Mesothelial cell of epicardium (in vitro differentiated cells): ENCODE measurements at places on chromosomes 3 and 15.

GRCh38 chr3:196518966-196519717 lies 4.0 kb upstream of the SMCO1 start:
- H3K27me3 ChIP-seq = no peaks in the 10 kb centered on the region
- H3K4me1 ChIP-seq = no peaks in the 10 kb centered on the region
- no peak for DNase-seq
- no peak overlapping the region for H3K4me3 ChIP-seq
- H3K36me3 ChIP-seq = peaks cover 6% of the 10 kb centered on the region

- H3K4me1 ChIP-seq = peaks cover 36% of the 10 kb centered on the region
- no peaks in the 10 kb centered on the region for H3K27me3 ChIP-seq
- H3K4me3 ChIP-seq = no peak overlapping the region
- no peak overlapping the region for H3K27ac ChIP-seq
- H3K36me3 ChIP-seq = peaks cover 24% of the 10 kb centered on the region
- DNase-seq = no peak
Measured at GRCh38 chr3:105800320-105800719, 68.5 kb downstream of the CBLB start.

GRCh38 chr3:15575446-15575845 lies 25.9 kb downstream of the HACL1 start:
- peaks cover 28% of the 10 kb centered on the region for H3K36me3 ChIP-seq
- DNase-seq = no peak
- no peak overlapping the region for H3K27ac ChIP-seq
- no peak overlapping the region for H3K4me3 ChIP-seq
- H3K4me1 ChIP-seq = no peaks in the 10 kb centered on the region

- H3K4me1 ChIP-seq = peaks cover 20% of the 10 kb centered on the region
- no peak overlapping the region for H3K4me3 ChIP-seq
- no peak overlapping the region for H3K27ac ChIP-seq
- H3K27me3 ChIP-seq = no peaks in the 10 kb centered on the region
Measured at GRCh38 chr3:8865697-8866096, 96.3 kb upstream of the OXTR start.

GRCh38 chr15:96066852-96067495 lies 263.5 kb upstream of the NR2F2 start:
- H3K4me1 ChIP-seq = peaks cover 9% of the 10 kb centered on the region
- H3K27ac ChIP-seq = no peak overlapping the region
- no peaks in the 10 kb centered on the region for H3K27me3 ChIP-seq

GRCh38 chr3:120983321-120983665 lies 75.3 kb downstream of the STXBP5L start:
- no peak overlapping the region for H3K27ac ChIP-seq
- DNase-seq = no peak
- H3K4me3 ChIP-seq = no peak overlapping the region

- H3K4me3 ChIP-seq = no peak overlapping the region
- DNase-seq = no peak
- H3K27ac ChIP-seq = no peak overlapping the region
- H3K27me3 ChIP-seq = no peaks in the 10 kb centered on the region
Measured at GRCh38 chr15:83475551-83475950, 28.4 kb downstream of the SH3GL3 start.

DNA sequence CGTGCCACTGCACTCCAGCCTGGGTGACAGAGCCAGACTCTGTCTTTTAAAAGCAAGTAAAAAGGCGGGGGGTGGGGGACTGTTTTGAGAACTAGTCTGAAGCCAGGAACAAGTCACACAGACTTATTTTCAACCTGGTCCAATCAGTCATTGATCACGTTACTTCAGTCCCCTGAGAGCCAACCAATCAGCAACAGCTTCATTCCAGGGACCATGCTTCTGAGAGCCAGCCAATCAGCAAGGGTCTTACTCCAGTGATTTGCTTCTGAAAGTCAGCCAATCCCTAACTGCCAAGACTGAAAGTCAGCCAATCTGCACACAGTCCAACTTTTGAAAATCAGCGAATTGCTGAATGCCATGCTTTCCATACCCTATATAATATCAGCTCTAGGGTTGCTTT lies 48.6 kb upstream of the C15orf39 start:
- no peak for DNase-seq
- no peaks in the 10 kb centered on the region for H3K27me3 ChIP-seq
- H3K4me1 ChIP-seq = peaks cover 27% of the 10 kb centered on the region

DNA sequence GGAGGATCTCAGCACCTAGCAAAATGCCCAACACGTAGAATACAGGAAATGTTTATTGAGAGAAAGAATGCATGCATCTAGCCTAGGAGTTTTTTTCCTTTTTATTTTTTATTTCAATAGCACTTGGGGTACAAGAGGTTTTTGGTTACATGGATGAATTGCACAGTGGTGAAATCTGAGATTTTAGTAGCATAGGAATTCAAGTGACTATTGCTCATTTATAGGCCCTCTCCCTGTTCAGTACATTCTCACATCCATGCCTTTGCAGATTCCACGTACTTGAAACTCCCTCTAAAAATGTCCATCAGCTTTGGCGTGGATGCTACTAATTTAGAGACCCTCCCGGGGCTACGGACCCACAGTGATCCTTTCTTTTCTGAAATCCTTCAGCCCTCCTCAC lies 61.7 kb upstream of the PIAS1 start:
- peaks cover 8% of the 10 kb centered on the region for H3K4me1 ChIP-seq
- DNase-seq = no peak
- H3K36me3 ChIP-seq = no peaks in the 10 kb centered on the region
- no peak overlapping the region for H3K4me3 ChIP-seq

GRCh38 chr3:53554559-53555067 lies 60.2 kb downstream of the CACNA1D start:
- H3K4me3 ChIP-seq = no peak overlapping the region
- DNase-seq = no peak
- H3K36me3 ChIP-seq = peaks cover 4% of the 10 kb centered on the region
- H3K27ac ChIP-seq = no peak overlapping the region

GRCh38 chr3:38345879-38346586 lies 552 bp upstream of the XYLB start:
- H3K4me3 ChIP-seq = peak overlapping the region; percentile 66
- H3K36me3 ChIP-seq = no peaks in the 10 kb centered on the region
- peaks cover 2% of the 10 kb centered on the region for H3K4me1 ChIP-seq
- no peak overlapping the region for H3K27ac ChIP-seq
- DNase-seq = no peak

- DNase-seq = no peak
- H3K27ac ChIP-seq = no peak overlapping the region
- H3K4me1 ChIP-seq = no peaks in the 10 kb centered on the region
- no peaks in the 10 kb centered on the region for H3K27me3 ChIP-seq
Measured at GRCh38 chr3:45082142-45082538, 56.0 kb downstream of the CLEC3B start.

- no peaks in the 10 kb centered on the region for H3K27me3 ChIP-seq
- no peak overlapping the region for H3K27ac ChIP-seq
- peaks cover 6% of the 10 kb centered on the region for H3K4me1 ChIP-seq
- H3K4me3 ChIP-seq = no peak overlapping the region
- DNase-seq = no peak
Measured at GRCh38 chr3:32177702-32178198, 60.7 kb upstream of the CMTM8 start.

GRCh38 chr3:33645060-33645647 lies 72.9 kb downstream of the CLASP2 start:
- no peak for DNase-seq
- peak overlapping the region; percentile 73 for H3K4me3 ChIP-seq
- H3K36me3 ChIP-seq = no peaks in the 10 kb centered on the region
- peak overlapping the region; percentile 81 for H3K27ac ChIP-seq
- H3K27me3 ChIP-seq = no peaks in the 10 kb centered on the region

DNA sequence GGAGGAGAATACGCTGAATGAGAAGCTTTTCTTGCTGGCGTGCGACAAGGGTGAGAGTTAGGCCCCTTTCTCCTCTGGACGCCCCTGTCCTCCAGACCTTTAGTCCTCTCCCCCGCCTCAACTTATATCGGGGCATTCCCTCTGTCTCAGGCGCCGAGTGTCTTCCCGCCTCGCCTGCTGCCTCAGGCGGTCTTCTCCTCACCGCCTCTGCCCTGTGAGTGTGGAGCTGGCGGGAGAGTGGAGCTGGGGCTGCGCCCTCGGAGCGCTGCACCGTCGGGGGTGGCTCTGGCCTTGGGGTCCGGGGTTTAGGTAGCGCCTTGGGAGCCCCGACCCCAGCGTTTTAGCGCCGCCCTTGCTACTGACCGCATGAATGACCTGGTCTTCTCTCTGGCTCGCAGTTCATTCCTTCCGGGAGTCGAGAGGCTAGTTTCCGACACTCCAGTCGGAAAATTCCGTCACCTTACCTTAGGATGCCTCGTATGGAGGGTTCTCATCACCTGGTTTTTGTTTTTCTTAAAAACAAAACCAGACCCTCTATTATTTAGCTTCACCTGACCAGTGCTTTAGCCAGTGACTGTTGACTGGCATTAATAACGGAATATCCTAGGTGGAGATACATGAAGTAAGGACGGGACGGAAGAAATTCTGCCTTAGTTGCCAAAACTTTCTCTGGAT lies 985 bp downstream of the TRPC1 start:
- H3K4me1 ChIP-seq = peaks cover 14% of the 10 kb centered on the region
- DNase-seq = peak; percentile 54
- peaks cover 2% of the 10 kb centered on the region for H3K36me3 ChIP-seq
- peak overlapping the region; percentile 94 for H3K27ac ChIP-seq
- H3K4me3 ChIP-seq = peak overlapping the region; percentile 95

DNA sequence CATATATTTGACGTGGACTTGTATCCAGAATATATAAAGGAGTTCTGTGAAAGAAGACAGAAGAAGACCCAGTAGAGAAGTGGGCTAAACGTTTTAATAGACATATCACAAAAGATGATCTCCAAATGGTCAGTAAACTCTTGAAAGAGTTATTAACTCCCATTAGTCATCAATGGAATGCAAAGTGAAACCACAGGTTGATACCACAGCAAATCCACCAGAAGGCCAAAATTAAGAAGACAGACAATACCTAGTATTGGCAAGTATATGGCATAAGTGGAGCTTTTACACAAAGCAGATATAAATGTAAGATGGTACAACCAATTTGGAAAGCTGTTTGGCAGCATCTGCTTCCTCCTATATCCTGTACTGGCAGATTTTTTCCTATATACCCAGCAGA lies 6.0 kb downstream of the SPATA16 start:
- H3K27ac ChIP-seq = no peak overlapping the region
- no peak overlapping the region for H3K4me3 ChIP-seq
- DNase-seq = no peak

- no peak overlapping the region for H3K27ac ChIP-seq
- H3K27me3 ChIP-seq = peaks cover 6% of the 10 kb centered on the region
- H3K4me1 ChIP-seq = peaks cover 4% of the 10 kb centered on the region
- DNase-seq = no peak
- H3K36me3 ChIP-seq = no peaks in the 10 kb centered on the region
Measured at GRCh38 chr15:94083467-94084052, 147.8 kb upstream of the MCTP2 start.

DNA sequence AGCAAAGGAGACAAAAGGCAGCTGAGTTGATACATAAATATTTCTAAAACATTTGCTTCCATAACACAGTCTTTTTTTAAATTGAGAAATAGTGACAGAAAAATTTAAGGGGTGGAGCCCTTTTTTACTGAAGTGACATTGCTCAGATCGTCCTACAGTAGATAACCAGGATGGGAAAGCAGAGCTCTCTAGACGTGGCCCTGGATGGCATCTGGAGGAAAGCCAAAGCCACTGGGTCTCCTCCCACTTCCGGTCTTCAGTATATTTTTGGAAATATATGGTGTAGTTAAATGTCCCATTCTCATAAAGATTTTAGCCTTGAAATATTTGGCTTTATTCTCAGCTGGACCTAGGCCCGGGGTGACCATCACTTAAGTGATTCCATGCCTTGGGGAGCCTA lies 326.1 kb downstream of the ZNF621 start:
- no peak overlapping the region for H3K4me3 ChIP-seq
- H3K27me3 ChIP-seq = no peaks in the 10 kb centered on the region
- H3K36me3 ChIP-seq = no peaks in the 10 kb centered on the region
- no peak overlapping the region for H3K27ac ChIP-seq
- DNase-seq = no peak
- H3K4me1 ChIP-seq = peaks cover 4% of the 10 kb centered on the region

GRCh38 chr3:190825386-190826016 lies 37.0 kb downstream of the GMNC start:
- peaks cover 10% of the 10 kb centered on the region for H3K27me3 ChIP-seq
- no peaks in the 10 kb centered on the region for H3K36me3 ChIP-seq
- no peak overlapping the region for H3K27ac ChIP-seq
- no peak overlapping the region for H3K4me3 ChIP-seq
- H3K4me1 ChIP-seq = peaks cover 3% of the 10 kb centered on the region

- no peak for DNase-seq
- no peaks in the 10 kb centered on the region for H3K4me1 ChIP-seq
- H3K4me3 ChIP-seq = no peak overlapping the region
- H3K36me3 ChIP-seq = peaks cover 1% of the 10 kb centered on the region
- H3K27me3 ChIP-seq = no peaks in the 10 kb centered on the region
Measured at GRCh38 chr3:140358686-140359085, 319.2 kb upstream of the TRIM42 start.

- peaks cover 46% of the 10 kb centered on the region for H3K4me1 ChIP-seq
- peaks cover 42% of the 10 kb centered on the region for H3K27me3 ChIP-seq
- DNase-seq = no peak
- H3K4me3 ChIP-seq = no peak overlapping the region
- H3K36me3 ChIP-seq = no peaks in the 10 kb centered on the region
- no peak overlapping the region for H3K27ac ChIP-seq
Measured at GRCh38 chr3:123390865-123391600, 57.9 kb downstream of the ADCY5 start.

GRCh38 chr15:91040856-91041255 lies 18.5 kb upstream of the VPS33B start:
- no peaks in the 10 kb centered on the region for H3K4me1 ChIP-seq
- no peaks in the 10 kb centered on the region for H3K36me3 ChIP-seq
- no peak for DNase-seq
- no peak overlapping the region for H3K4me3 ChIP-seq
- peaks cover 17% of the 10 kb centered on the region for H3K27me3 ChIP-seq
- no peak overlapping the region for H3K27ac ChIP-seq
